Lung microvascular endothelial cell (primary cell): ENCODE measurements at places on chromosomes 2 and 18.

- DNase-seq, result no peak
Observed at GRCh38 chr2:241062389-241063092, 39.5 kb downstream of the MTERF4 start.

DNA sequence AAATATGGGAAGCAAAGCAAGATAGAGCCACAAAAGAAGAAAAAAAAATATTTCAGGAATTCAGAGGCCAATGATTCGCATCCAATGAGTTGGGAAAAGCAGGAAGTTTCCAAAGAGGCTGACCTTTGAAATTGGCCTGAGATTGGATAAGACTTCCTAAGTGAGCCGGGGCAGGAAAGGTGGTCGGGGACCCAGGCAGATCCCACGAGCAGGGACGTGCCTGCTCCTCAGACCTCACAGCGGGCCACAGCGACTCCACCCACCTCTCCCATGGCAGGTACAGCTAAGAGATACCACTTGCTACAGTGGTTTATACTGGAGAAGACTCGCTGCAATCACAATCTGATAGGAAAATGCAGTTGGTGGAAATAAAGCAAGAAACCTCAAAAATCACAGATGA, 102.8 kb upstream of the SALL3 start:
- no peak for DNase-seq

GRCh38 chr2:232411901-232412629, 5.4 kb downstream of the ALPG start:
- no peak for DNase-seq

- no peak for DNase-seq
Observed at GRCh38 chr18:76457475-76457874, 37.6 kb downstream of the ZNF516 start.

- DNase-seq, result peak; percentile 71
Observed at GRCh38 chr2:102806250-102806837, 44.5 kb downstream of the TMEM182 start.

- no peak for DNase-seq
Observed at GRCh38 chr2:215605214-215605613, 169.3 kb upstream of the FN1 start.

DNA sequence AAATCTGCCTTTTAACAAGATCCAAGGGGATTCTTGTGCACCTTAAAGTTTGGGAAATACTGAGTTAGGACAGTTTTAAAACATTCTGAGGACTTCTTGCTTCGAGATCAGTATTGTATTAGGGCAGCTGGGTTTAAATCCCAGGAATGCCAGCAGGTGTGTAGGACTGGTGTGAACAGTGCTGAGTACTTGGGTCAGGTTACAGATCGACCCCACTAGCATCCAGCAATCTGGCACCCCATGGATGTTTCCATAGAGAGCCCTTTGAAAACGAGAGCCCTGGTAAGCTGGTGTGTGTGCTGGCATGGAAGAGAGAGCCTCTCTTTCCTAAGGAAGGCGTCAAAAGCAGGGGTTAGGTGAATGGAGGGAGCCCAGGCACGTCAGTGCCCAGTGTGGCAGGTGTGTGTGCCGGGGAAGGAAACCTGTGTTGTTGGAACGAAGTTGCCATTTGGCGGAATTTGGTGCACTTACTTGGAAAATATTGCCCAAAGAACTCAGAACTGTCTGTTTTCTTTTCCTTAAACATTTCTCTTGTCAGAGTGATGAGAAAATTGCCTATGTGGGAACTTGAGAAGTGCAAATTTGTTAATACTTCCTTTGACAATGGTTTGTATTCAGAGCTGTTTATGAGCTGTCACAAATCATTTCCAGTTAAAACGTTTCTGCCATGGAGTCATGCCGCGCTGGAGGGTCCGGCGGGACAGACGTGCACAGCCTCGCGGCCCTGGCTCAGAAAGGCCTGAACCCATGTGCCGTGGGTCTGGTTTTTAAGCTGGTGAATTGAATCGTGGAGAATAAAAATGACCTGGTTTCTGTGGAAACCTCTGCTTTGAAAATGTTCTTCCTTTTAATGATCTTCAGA, 38.1 kb downstream of the LDLRAD4 start:
- DNase-seq, result no peak

- DNase-seq, result no peak
Observed at GRCh38 chr2:74396149-74396548, 16.0 kb upstream of the DCTN1 start.

GRCh38 chr2:185337033-185337432, 401.6 kb upstream of the FSIP2 start:
- no peak for DNase-seq

GRCh38 chr2:44707945-44708660, 233.4 kb upstream of the SIX3 start:
- no peak for DNase-seq

DNA sequence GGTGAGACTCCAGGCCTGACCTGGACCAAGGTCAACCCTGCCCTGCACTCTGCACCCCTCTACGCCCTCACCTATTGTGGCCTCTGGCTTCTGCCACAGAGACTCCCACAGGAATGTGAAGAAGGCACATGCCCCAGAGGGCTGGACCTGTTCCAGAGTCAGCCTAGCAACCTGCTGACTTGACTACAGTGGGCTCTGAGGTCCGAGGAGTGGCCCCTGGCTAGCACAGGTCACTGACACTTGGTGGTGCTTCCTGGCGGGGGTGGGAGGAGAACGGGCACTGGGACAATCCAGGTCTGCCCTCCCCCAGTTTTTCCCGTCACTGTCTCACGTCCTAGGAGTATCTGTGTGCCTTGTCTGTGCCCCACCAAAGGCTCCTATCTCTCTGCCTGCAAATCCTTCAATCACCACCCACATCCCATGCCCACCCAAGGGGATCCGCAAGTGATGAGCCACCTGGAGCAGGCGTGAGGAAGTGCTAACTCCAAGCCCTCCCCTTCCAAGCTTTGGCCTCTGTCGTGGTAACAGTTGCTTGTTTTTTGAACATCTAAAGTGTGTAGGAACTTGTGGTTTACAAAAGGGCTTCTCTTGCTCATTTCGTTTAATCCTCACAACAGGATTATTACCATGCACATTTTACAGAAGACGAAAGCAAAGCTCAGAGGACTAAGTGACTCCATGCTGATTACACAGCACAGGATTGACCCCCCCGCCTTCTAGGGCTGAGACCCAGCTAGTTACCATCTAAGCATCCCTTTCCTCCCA, 86.2 kb downstream of the MCFD2 start:
- DNase-seq, result no peak

DNA sequence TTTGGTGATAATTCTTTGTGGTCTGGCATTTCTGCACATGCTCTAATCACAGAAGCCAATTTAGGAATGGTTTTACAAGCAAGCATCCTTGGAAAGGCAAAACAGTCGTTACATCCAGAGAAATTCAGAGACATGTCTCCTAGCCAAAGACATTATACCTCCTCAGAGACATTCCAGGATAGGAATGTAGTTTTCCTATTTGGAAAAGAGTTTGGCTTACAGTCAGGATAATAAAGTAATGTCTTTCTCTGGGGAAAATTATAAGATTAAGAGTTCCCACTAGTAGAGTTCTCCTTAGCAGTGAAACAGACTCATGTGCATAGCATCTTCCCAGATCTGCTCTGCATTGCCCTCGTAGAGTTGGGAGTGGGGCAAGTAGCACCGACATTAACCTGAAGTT, 753.6 kb upstream of the TMEFF2 start:
- no peak for DNase-seq

DNA sequence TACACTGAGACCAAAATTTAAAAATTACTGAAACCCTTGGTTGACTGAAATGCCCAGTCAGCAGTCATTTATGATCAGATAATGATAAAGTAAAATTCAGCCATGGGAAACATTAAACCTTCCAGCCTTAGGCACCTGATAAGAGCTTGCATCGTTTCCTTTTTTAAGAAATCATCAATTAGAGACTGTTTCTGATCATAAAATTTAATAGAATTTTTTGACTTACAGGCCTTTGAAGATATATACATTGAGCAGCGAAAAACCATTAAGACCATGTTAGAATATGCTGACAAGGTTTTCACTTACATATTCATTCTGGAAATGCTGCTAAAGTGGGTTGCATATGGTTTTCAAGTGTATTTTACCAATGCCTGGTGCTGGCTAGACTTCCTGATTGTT, 99.6 kb upstream of the CSRNP3 start:
- no peak for DNase-seq

GRCh38 chr2:106816974-106817373, 69.0 kb downstream of the ST6GAL2 start:
- DNase-seq, result no peak

DNA sequence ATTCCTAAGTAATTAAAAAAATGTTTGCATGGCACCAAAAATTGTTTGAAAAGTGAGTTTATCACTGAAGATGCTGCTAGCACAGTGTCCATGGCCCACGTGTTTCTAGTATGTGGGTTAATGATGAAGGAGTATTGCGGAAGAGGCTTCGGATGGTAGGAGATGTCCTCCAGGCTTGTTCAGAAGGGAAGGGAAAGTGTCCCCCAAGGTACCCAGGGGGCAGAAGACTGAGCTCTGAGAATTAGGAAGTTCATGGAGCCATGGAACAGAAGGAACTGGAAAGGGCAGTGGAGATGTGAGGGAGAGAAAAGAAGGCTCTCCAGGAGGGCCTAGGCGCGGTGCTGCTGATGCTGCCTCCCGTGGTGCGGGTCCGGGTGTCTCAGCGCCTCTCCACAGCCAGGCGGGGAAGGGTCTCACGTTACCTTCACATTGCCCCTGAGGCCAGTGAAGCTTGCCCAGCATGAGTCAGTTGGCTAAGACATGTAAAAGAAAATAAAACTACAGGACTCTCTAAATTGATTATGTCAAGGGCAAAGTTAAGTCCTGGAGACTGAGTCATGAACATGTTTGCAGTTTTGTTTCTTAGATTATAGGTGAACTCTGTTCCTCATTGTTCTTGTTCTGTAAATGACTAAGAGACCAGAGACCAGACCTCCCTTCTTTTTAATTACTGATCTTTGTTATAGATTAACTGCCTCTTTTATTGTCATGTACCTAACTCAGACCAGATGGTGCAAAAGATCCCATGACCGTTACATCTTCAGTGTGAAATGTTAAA, 89.0 kb downstream of the MTCL1 start:
- peak; percentile 60 for DNase-seq

DNA sequence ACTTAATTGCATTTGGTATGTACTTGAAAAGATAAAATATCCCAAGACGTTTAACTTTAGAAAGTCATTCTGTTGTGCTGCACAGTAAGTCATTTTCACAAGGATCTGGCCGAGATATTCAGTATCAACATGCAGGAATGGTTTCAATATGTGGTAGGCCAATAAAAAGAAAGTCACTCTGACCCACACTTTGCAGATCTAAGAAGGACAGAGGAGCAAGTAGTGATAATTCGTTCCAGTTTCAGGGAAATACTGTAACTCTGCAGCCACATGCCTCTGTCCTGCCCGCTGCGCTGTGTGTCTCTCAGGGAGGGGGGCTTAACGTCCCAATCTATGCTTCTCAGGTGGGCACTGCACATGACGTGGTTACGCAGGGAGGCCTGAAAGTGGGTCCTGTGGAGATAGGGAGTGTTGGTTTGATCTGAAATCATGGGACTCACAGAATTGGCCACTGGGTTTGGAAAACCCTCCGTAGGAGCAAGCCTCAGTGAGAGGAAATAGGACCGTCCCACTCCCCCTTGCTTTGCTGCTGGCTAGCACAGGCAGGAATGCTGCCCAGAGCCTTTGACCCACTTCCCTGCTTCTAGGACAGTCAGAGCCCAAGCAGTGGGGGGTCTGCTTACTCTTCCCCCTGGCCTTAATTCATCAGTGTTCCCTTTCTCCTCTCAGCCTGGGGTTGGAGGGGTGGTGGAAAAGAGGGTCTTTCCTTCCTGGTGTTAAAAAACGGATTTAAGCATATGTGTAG, 314.7 kb upstream of the SPRED2 start:
- no peak for DNase-seq

GRCh38 chr2:168233166-168233565, 14.2 kb downstream of the STK39 start:
- no peak for DNase-seq

DNA sequence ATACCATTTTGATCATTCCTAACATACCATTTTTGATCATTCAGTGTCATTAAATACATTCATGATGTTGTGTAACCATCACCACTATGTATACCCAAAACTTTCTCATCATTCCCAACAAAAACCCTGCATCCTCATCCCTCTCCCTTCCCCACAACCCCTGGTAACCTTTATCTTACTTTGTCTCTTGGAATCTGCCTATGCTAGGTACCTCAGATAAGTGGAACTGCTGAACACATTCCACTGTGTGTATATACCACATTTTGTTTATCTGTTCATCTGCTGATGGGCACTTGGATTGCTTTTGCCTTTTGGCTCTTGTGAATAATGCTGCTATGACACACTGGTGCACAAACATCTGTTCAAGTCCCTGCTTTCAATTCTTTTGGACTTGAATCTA, 83.8 kb upstream of the TFCP2L1 start:
- no peak for DNase-seq

DNA sequence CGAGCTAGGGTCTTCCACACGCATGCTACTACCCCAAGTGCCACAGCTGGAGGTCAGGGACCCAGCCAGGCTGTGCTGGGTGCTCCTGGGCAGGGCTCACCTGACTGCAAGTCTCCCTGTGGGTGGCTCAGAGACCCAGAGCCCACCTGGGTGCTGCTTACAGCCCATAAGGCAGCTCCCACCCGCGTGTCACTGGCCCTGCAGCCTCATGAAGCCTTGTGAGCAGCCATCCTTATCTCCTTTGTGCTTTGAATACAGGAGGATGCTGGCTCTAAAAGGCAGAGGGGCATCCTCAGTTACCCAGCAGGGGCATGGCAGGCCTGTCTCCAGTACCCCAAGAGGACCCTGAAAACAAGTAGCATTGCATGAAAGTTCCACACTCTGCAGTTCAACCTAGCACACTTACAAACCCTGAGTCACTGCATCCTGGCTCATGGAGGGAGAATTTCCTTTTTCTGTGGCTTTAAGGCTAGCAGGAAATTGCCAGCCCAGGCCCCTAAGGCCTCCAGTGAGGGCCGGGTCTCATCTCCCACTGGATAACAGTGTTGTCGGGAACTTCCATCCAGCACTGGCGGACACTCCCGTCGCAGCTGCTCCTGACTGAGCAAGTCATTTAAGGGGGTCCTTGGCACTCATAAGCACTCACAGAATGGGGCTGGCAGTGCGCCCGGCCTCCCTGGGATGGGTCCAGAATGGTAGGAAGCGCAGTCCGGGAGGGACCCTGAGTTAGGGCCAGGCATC, 137.1 kb downstream of the RPIA start:
- peak; percentile 89 for DNase-seq

- DNase-seq, result no peak
Observed at GRCh38 chr2:2942906-2943305, 434.7 kb downstream of the EIPR1 start.

GRCh38 chr18:25043104-25043503, 308.9 kb downstream of the ZNF521 start:
- no peak for DNase-seq

- DNase-seq, result peak; percentile 82
Observed at GRCh38 chr2:176484838-176485237, 215.6 kb downstream of the MTX2 start.

- DNase-seq, result peak; percentile 9
Observed at GRCh38 chr2:145161656-145162055, 641.7 kb upstream of the ZEB2 start.

DNA sequence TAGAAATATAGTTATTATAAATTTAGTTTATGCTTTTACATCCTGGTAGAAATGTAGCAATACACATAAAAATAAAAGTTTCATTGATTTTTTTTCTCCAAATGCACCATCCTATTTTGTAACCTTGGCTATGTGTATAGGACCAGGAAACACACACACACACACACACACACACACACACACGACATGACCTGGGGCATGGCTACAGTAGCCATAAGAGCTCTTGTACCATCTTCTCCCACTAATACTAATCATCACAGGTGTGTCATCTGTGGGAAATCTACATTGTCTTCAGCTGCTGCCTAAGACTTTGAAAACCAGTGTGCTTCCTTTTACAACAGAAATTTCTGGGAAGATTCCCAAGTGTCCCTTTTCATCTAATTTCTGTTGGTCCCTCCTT, 144.3 kb downstream of the MCFD2 start:
- DNase-seq, result no peak
